ENCODE measurements at places on chromosomes 7 and 10. TPM values are rescaled to one million over a fixed set of nuclear protein-coding genes. Genes with fewer than 3 reads are reported as not detected.

The CYP3A7 gene
- not detected for total RNA-seq

The STN1 gene
- total RNA-seq, result 22.3 TPM

The CYP26C1 gene
- not detected for total RNA-seq

The OPALIN gene
- not detected for total RNA-seq

The NHLRC2 gene
- 4.8 TPM for total RNA-seq

The CHRM2 gene
- total RNA-seq, result not detected

The GPRIN2 gene
- total RNA-seq, result 24.0 TPM

The PYROXD2 gene
- total RNA-seq, result 4.1 TPM

The GDF10 gene
- total RNA-seq, result not detected

The HMX2 gene
- not detected for total RNA-seq

The RALA gene
- total RNA-seq, result 29.9 TPM

The COPS6 gene
- 180 TPM for total RNA-seq

The NODAL gene
- not detected for total RNA-seq

The ASB10 gene
- total RNA-seq, result not detected

The LRRC4 gene
- total RNA-seq, result not detected

The SLC39A12 gene
- not detected for total RNA-seq

The CTBP2 gene
- total RNA-seq, result 94.9 TPM

The CPA2 gene
- total RNA-seq, result not detected

The GPR37 gene
- total RNA-seq, result 0.45 TPM

The ALOX5 gene
- 0.20 TPM for total RNA-seq

The TES gene
- 60.9 TPM for total RNA-seq

The HTRA1 gene
- total RNA-seq, result 54.3 TPM

The TMEM243 gene
- total RNA-seq, result 25.8 TPM

The KIAA1217 gene
- 1.9 TPM for total RNA-seq

The NAT16 gene
- 0.29 TPM for total RNA-seq

The UPF2 gene
- total RNA-seq, result 20.1 TPM

The PLEKHS1 gene
- total RNA-seq, result not detected

The CAMK1D gene
- 7.4 TPM for total RNA-seq

The ANKRD1 gene
- 41.9 TPM for total RNA-seq

The ZNF212 gene
- 11.7 TPM for total RNA-seq

The TACC2 gene
- total RNA-seq, result 86.3 TPM

The ADAMTS14 gene
- 0.14 TPM for total RNA-seq

The OR6B1 gene
- not detected for total RNA-seq

The MALRD1 gene
- not detected for total RNA-seq

The LOXL4 gene
- 1.5 TPM for total RNA-seq

The KNDC1 gene
- 2.4 TPM for total RNA-seq

The ETV1 gene
- total RNA-seq, result 3.2 TPM

The TMEM196 gene
- total RNA-seq, result not detected

The SPDYE6 gene
- not detected for total RNA-seq

The MOGAT3 gene
- total RNA-seq, result not detected

The TRPV6 gene
- not detected for total RNA-seq

The ACTL6B gene
- total RNA-seq, result not detected

The FGFBP3 gene
- 2.4 TPM for total RNA-seq

The THSD7A gene
- total RNA-seq, result 3.3 TPM

The RNF133 gene
- total RNA-seq, result not detected

The EVX1 gene
- 0.19 TPM for total RNA-seq

The LIPM gene
- not detected for total RNA-seq

The MYH16 gene
- 0.81 TPM for total RNA-seq

The TMEM273 gene
- total RNA-seq, result not detected
